ENCODE measurements at places on chromosomes 11 and 22. TPM values are rescaled to one million over a fixed set of nuclear protein-coding genes. Genes with fewer than 3 reads are reported as not detected.

OTUB1 gene
- 49.4 TPM for total RNA-seq

SLC43A3 gene
- total RNA-seq, result 15.9 TPM

APOC3 gene
- total RNA-seq, result not detected

PATE4 gene
- total RNA-seq, result not detected

GNG3 gene
- not detected for total RNA-seq

GP1BB gene
- total RNA-seq, result 1.00 TPM

GAB4 gene
- not detected for total RNA-seq
